Activated naive CD8-positive, alpha-beta T cell treated with anti-CD3 and anti-CD28 coated beads, Interleukin-2, amount 10 ng/mL, durations not matched to agents 7 days and 5 days (primary cell): ENCODE measurements at places on chromosomes 4 and X. TPM values are rescaled to one million over a fixed set of nuclear protein-coding genes. Genes with fewer than 3 reads are reported as not detected.

DNA sequence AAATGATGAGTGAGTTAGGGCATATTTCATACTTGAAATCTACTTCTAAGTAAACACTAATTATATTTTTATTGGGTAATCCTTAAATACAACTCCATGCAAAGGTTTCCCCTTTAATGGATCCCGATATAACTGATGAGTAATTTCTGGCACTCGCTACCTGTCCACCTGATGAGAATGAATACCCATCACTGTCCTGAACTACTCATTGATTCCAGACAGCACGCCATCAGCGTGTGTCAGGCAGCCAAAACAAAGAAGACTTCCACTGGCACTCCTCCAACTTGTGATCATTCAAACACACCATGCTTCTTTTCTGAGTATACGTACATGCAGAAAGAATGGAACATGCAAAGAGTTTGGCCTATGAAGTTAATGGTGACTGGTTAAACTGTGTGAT lies 69.4 kb downstream of the HCCS start:
- DNase-seq, result no peak

DNA sequence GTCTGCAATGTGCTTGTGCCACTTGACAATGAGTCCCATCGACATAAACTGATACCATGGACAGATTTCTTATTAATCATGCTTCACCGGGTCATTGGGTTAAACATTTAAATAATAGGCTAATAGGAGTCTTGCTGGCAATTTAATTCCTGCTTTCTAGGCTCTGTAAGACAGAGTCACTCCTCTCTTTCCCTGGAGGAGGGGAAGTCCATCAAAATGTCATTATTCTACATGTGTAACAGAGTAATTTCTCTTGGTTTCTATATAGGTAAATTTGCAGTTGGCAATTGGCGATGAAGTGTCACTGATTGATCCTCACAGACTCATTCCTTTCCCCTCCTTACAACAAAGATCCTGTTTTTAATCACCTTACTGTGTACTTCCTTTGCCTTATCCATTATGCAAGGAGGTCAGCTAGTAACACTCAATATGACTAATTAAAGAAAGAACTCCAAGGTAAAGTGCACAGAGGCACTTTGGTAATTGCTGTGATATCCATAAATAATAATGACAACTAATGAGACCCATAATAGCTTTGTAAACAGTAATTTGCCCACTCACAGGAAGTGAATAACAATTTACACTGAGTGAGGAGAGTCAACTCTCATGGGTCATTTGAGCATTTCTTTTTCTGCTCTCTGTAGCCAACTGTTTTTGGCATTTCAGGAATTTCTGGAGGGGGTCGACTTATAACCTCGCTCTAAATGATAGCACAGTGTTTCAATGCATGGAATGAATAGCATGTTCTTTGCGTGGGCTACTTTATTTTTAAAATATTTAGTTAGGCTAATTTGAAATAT lies 184.0 kb downstream of the UGT8 start:
- no peak for DNase-seq

GRCh38 chr4:170758988-170759387 lies 669.2 kb upstream of the AADAT start:
- no peak for DNase-seq

DNA sequence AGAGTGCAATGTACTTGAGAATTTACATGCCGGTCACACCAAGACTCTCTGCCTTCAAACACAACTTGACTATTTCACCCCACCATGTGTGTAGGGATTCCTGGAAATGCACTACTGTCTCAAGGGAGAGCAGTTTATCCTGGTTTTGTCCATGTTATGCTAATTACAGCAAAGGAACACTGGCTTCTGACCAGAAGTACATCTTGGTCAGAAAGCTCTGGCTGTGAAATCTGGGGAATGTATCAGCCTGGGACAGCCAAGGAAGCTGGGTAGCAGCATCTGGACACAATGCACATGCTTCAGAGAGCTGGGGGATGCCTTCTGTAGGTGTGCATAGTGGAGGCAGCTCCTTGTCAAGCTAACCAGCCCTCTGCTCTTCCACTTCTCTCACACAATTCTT lies 1432.6 kb upstream of the TENM3 start:
- no peak for DNase-seq

GRCh38 chr4:54231768-54232688 lies 2.9 kb downstream of the PDGFRA start:
- DNase-seq, result peak; percentile 34

- no peak for DNase-seq
Measured at GRCh38 chr4:77153006-77153405, 4.0 kb upstream of the CCNG2 start.

Gene TACR3
- not detected for total RNA-seq

Gene GPM6B
- not detected for total RNA-seq

Gene MAGEE2
- not detected for total RNA-seq
